AG10803 (cell line): ENCODE measurements at places on chromosomes 5 and 9.

DNA sequence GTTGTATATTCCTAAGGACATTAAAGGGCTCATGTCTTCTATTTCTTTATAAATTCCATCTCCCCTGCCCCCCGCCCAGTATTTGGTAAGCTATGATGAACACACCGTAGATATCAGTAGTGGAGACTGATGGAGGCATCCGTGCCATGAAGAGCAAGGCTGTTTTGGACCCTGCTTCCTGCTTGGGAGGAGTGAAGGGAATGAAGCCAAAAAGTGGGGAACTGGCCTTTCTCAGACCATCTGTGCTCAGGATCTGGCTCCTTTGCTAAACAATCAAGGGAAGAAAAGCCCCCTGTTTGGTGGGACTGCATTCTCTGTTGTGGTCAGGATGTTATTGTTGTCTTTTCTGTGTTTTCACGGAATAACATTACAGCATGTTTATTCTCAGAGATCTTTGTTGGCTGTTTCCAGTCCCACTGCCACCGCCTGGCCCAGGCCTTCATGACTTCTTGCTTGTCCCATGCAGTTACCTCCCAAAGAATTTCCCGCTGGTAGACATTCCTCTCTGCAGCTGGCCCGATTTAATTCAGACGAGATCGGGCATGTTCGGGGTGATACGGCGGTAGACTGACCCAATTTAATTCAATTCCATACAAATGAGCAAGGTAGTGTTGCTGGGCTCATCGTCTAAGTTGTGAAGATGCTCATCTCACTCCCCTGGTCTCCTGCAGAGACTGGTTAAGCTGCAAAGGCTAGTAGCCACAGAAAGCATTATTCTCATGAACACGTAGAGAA is 31.4 kb upstream of the ANKH start:
- no peak for DNase-seq

GRCh38 chr9:77024776-77025545 is 5.5 kb downstream of the FOXB2 start:
- no peak for DNase-seq

- peak; percentile 54 for DNase-seq
Measured at GRCh38 chr5:151602806-151603205, 11.7 kb upstream of the FAT2 start.

GRCh38 chr5:66828548-66829357 is 232.6 kb downstream of the MAST4 start:
- peak; percentile 58 for DNase-seq

DNA sequence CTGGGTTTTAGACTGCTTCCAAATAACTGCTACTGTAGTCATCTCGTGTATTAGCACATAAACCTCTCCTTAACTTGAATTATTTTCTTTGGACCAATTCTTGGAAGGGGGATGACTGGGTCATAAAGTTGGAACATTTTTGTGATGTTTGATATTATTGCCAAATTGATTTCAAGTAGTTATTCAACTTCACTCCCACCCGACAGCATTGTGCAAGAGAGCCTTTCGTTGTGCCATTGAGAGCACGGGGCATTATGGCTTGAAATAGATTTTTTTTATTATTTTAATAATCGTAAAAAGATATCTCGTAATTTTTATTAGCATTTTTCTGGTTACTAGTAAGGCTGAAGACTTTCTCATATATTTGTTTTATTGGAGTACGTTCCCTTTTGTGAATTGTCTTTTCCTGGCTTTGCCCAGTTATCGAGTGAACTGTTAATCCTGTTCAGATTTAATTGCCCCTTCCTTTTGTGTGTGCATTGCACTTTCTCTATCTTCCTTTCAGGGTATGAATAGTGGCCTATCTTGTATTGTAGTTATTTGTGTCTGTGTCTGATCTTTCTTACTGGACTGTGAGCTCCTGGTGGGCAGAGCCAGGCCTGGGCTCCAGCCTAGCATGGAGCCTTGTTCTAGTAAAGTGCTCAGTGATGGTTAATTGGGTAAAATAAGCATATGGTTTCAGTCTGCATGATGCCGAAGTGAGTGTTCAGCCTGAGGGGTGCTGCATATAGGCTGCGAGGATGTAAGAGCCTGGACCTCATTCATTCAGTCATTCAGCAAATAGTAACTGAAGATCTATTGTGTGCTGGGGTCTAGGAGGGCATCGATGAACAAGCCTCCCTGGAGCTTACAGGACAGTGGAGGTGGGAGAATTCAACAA is 93.5 kb upstream of the SHB start:
- no peak for DNase-seq

- no peak for DNase-seq
Measured at GRCh38 chr9:95031711-95032461, 285.6 kb downstream of the FANCC start.

DNA sequence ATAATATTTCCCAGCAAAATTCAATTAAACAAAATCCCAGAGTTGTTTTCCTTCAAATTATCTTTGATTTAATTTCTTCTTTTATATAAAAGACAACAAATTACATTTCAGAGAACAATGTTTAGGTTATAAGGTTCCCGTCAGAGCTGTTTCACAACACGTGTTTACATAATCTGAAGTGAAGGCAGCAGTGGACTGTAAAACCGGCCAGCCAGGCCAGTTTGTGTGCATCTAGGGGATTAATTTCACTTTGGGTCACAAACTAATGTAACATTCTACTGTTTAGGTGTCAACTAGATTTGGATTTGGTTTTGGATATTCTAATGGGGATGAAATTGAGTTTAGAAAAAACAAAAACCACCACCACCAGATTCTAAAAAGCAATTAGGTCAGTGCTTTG is 86.5 kb upstream of the PLPP1 start:
- no peak for DNase-seq

DNA sequence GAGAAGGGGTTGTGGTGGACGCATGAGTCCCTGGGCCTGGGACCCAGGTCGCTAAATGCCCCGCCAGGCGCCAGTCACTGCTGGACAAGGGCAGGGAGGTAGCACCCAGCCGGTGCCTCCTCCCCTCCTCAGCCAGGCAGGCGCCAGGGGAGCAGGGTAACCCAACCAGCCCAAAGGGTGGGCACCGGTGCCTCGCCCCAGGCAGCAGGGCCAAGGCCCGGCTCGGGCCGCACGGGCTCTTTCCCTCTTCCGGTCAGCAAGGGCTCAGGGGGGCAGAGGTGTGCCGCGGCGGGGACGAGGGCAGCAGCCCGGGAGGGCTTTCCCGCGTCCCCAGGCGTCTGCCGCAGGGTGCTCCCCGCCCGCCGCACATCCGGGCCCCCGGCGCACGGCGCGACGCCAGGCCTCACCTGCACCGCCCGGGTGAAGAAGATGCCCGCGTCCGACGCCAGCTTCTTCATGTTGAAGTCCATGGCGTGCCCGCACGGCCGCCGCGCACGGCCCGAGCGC is 393 bp downstream of the SH3GLB2 start:
- DNase-seq = peak; percentile 20

- DNase-seq = peak; percentile 36
Measured at GRCh38 chr5:142109331-142110045, 909 bp downstream of the NDFIP1 start.

GRCh38 chr5:159402311-159402710 is 72.0 kb upstream of the IL12B start:
- no peak for DNase-seq

- no peak for DNase-seq
Measured at GRCh38 chr5:77853353-77853907, 77.3 kb upstream of the TBCA start.

DNA sequence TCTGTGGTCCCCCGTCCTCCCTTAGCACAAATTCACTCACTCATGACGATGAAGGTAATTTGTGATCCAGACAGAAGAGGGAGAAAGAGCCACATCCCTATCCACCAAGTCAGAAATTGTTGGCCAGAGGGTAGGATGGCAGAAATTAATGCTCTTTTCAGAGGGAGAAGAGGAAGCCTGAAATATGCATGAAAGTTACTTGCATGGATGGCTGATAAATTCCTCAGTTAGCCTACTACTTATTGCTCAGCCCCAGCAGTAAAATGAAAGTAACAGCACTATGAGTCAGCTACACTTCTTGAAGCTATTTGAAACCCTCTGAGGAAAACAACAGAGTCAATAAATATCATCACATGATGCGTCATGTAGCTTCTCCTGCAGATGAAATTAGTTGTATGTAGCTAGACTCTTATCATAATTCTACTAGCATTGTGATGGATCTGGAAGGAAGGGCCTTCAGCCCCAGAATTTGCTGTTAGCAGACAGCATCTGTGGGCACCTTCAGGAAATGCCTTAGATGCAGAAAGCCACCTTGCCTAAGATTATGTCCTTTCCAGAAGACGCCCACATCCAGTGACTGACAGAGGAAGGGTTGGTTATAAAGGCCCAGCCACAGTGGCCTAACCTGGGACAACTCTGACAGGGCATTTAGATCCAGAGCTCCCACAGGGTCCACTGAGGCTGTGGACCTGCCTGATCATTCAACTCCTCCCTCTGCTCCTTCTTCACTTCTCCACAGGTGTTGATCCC is 81.2 kb upstream of the CCDC112 start:
- peak; percentile 94 for DNase-seq

GRCh38 chr5:45189481-45189880 is 380.7 kb downstream of the MRPS30 start:
- DNase-seq = no peak

DNA sequence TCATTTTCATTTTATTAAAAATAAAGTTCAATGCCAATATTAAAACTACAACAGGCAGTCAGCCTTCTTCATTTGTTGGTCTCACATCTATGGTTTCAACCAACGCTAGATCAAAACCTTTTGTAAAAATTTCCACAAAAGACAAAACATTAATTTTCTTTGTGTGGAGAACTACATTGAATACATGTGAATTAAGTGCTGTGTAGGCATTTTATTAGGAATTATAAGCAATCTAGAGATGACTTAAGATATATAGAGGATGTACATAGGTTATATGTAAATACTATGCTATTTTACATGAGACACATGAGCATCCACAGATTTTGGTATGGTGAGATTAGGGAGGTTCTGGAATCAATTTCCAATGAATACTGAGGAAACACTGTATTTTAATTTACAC is 94.2 kb downstream of the CYLC2 start:
- DNase-seq = no peak

GRCh38 chr9:98795970-98796363 is 388 bp downstream of the ANKS6 start:
- peak; percentile 6 for DNase-seq

DNA sequence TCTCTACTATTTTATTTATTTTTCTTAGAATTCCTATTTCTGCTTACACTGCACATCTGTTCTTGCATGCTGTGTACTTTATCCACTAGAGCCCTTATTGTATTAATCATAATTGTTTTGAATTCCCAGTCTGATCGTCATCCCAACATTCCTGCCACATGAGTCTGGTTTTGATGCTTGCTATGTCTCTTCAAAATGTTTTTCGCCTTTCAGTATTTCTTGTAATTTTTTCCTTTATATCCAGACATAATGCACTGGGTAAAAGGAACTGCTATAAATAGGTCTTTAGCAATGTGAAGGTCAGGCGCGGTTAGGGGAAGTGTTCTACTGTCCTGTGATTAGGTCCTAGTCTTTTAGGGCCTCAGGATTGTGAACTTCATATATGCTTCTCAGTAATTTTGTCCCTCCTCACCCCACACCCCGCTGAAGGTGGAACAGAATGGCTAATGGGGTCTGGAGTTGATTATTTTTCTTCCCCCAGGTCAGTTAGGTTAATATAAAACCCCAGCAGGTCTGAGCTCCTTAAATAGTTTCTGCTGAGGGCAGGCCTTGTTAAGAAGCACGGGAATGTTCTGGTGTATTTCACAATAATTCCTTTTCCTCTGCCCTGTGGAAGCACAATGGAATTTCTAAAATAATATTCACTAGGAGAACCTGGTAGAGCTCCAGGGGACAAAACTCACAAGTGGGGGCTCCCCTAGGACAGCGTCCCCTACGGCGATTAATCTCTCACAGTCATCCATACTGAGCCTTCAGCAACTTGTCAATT is 146.6 kb upstream of the TUT7 start:
- peak; percentile 97 for DNase-seq

- no peak for DNase-seq
Measured at GRCh38 chr9:120873512-120873911, 3.5 kb downstream of the PHF19 start.

GRCh38 chr5:150320044-150320613 is 17.4 kb upstream of the ARSI start:
- peak; percentile 93 for DNase-seq
